Anterior cingulate cortex (tissue), 58 donors: ENCODE measurements at places on chromosomes 1 and 21.

DNA sequence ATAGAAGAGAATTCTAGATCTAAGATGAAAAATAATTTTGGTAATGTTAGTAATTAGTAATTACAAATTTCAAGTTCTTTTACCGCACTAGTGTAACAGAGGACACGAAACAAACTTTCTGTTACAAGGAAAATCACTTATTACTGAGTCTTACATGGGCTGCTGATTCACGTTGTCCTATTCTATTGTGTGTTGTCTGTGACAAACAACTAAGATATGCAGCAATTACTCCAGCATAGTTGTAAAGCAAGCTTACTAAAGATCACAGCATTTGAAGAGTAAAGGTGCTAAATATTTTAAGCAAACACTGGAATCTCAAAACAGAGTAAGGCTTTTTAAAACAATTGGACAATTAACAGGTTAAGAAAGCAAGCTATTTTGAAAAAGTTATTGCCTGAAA is 502.3 kb downstream of the KCNT2 start:
- no peak for DNase-seq

DNA sequence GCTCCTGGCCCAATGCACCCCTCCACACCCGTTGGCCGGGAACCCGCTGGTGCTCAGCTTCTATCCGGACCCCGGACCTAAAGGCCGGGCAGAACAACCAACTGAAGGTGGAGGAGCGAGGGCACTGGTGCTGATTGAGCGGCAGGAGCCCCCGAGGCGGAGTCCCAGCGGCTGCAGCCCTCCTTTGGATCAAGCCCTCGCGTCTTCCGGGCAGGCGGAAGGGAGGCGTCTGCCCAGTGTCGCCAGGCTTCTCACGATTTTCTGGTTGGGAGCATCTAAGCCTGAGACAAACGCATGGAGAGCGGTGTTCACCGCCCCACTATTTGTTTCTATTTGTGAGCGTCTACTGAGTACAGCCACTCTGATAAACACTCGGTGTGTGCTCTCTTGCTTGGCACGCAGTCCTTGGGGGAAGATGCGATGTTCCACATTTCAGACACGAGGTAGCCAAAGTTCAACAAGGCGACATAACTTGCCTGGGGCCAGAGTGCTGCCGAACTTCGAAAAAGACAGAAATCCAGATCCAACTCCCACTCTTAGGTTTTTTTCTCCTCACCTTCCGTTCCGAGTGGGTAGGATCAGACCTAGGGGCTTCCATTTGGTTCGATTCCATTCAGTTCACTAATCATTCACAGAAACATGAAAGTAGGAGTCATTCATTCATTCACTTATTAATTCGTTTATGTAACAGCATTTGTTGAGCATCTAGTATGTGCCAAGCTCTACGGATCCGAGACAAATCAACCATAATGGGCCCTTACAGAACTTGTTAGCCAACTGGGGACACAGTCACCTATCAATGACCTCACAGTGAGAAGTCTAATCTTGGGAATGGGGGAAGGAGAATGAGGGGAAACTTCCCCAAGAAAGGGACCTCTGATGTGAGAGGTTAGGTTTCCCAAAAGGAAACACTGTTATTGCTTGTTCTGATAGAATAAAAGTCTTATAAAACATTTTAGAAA is 4.9 kb upstream of the DMRTA2 start:
- no peak for DNase-seq

- no peak for DNase-seq
These were observed 289.1 kb upstream of the PLD5 start for GRCh38 chr1:242813490-242814091.

DNA sequence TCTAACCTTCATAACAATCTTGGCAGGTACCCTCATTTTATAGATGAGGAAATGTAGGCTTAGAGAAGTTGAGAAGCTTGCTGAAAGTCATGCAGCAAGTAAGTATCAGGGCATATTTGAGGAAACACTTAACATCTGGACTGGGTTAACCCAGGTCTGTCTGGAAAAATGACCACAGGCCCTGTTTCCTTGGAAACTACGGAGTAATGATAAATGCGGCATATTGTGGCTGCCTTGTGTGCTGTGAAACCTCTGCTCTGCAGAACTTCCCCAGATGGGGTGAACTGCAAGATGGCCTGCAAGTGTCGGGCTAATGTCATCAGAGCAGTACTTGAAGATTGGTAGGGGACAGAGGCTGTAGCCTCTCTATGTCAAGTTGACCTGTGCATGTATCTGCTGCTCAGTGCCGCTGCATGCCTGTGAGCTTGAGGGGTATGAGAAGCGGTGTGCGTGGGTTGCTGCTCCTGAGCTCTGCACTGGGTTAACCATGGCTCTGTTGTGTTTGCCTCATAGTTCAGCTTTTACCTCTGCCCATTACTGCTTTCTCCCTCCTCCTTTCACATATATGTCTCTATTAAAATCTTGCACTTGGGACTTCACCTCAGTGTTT is 83.1 kb downstream of the WDR3 start:
- no peak for DNase-seq

DNA sequence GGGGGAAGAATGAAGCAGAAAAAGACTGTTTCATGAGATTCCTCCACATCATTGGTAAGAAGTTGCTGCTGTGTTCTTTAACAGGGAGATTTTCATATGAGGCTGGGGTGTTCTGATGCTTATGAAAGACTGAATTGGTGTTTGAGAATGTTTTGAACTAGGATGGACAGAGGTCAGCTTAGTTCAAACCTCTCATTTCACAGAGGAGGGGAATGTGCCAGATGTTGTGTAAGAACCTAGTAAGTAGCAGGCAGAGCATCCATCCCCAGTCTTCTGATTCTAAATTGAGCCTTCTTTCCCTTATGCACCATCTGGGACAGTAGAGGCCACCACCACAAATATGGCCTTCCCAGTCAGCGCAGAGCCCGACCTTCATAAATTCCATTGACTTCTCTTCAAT is 43.7 kb downstream of the SAMD13 start:
- DNase-seq = no peak
